SK-N-MC (cell line): ENCODE measurements at places on chromosomes 3 and 15.

DNA sequence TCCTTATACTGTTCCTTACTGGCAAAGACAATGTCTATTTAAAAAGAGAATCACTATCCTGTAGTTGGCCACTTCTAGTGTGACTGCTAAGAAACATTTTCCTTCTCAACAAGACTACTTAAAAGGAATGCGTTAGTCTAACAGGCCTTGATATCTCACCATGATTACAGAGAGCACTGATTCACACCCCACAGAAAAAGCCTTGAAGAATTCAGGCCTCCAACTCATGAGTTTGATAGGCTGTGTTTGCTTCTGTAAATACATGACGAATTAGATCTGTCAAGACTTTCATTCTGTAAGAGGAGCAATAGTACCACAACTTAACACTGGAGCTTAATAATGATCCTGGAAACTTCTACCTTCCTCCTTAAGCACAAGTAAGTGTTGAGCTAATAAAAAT lies 432.8 kb upstream of the NR2F2 start:
- DNase-seq: no peak

DNA sequence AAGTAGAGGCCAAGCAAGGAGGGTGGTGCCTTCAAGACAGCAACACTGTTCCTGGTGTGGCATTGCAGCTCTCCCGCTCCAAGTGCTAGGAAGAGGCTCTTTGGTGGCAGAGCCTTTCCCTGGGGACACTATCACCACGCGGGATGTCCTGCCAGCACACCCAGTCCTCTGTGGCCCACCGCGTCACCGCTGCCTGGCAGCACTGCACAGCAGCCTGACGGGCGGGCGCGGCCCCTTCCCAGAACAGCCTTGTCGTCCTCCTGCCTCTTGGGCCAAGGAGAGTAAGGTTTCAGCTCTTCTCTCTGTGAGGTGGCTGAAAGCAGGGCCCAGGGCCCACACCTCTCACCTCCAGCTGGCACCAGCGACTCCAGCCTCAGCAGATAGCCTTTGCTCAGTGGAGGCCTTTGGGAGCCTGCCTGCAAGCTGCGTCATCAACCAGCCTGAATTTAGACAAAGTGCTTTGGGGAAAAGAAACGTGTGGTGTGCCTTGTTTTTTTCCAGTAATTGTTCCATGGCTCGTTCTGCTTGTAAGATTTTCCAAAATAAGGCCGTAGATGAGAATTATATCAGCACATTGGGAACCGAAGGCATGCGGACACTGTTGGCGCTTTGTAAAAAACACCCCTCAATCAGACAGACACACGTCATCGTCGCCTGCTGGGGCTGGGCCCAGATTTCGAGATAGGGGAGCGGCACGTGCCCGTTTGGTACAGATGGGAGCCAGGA lies 65.0 kb downstream of the AAGAB start:
- DNase-seq: no peak

DNA sequence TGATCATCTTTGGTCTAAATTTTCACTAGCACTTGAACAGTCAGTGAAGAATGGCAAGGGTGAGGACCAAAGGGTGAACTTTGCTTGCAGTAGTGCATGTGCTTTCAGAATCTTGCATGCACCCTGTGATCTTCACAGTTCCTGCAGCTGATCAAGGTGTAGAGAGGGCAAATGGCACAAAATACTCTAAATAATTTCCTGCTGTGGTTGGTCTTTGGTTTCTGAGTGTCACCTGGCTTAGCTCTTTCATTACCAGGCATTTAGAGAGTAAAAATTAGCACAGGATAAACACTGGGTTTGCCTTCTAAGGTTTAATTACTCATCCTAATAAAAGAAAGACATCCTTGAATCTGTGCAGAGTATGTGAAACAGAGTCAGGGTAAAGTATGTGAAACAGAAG lies 11.4 kb downstream of the TIPARP start:
- no peak for DNase-seq

DNA sequence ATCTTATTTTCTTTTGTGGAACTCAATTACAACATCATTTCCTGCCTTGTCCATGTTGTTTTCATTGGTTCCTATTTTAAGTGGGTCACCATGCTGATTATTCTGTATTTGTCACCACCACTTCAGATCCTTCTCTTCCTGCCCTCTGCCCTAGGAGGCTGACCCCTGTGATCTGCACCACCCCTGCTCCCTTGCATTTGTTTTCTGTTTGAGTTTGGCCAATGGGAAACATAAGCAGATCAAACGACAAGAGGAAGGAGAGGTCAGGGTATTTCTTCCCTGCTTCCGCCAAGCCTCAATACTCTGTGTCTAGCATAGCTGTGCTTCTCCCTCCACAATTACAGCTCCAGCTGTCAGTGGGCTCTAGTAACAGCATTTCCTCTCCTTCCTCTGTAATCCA lies 71.6 kb downstream of the IMPG2 start:
- no peak for DNase-seq

GRCh38 chr3:122080207-122080587 lies 25.0 kb downstream of the CD86 start:
- DNase-seq: no peak

- DNase-seq: no peak
Observed at GRCh38 chr3:88440701-88441100, 290.9 kb downstream of the C3orf38 start.

DNA sequence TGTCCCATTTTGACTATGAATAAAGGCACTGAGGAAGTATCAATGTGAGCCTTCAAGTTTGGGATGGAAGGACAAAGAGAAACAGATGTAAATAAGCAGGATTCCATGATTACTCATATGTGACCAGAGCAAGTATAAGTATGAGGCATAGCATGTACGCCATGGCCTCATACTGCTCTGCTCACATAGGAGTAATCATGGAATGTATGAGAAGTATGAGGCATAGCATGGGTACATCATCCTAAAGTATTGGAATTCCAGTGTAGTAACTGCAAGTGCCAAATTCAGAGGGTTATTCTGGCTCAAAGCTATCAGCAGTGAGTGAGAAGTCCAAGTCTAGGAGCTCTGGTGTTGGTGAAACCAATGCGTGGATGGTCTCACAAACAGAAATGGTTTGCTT lies 81.2 kb upstream of the WDR72 start:
- no peak for DNase-seq

- no peak for DNase-seq
Observed at GRCh38 chr15:66631616-66632263, 65.9 kb upstream of the LCTL start.

DNA sequence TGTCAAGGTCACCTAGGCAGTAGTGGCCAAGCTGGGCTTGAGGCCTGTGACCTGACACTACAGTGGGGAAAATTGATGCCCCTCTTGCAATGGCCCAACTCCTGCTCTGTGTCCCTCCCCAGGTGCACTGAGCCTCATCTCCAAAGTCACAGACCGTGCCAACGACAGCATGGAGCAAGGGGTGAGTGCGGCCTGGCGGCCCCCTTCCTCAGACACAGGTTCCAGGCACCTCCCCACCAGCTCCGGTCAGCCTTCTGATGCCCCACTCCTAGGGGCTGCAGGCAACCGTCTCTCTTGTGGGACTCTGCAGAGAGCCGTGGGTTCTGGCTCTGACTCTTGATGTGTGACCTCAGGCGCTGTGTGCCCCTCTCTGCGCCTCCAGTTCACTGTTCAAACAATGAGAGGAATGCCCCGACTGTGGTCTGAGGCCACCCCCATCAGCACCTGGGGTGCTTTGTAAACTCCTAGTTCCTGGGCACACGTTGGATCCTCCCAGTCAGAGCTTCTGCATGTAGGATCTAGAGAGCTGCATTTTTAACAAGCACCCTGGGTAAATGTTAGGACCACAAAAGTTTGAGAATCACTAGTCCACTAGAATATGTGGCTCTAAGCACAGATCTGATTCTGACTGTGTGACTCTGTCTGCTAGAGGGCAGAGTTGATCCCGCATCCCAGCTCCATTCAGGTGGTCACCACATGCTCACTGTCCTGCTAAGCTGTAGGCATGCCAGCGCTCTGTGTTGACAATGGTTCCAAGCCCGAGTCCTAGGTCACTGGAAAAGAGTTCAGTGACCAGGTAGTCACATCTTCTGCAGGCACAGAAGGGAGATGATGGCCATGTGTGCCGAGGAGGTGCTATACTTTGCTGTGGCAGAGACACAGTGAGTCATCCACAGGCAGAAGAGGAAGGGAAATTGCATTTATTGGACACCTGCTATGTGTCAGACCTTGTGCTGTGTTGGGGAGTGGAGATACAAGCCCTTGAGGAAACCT lies 46.2 kb upstream of the NR2C2 start:
- no peak for DNase-seq

GRCh38 chr3:14799146-14799545 lies 19.6 kb upstream of the FGD5 start:
- DNase-seq: no peak

DNA sequence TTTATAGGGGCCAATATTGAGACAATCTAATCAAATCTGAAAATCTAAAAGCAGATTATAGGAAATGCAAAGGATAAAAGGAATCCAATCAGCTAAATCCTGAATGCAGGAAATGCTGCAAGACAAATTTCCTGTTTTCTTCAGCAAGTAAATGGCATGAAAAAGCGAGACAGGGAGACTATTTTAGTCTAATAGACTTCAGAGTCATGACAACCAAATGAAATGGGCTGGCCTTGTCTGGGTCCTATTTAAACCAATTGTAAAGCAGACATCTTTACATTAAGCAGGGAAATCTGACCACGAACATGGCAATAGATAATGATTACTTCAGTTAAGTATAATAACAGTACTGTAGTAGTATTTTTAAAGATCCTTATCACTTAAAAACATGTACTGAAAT lies 2.1 kb downstream of the DBR1 start:
- no peak for DNase-seq

DNA sequence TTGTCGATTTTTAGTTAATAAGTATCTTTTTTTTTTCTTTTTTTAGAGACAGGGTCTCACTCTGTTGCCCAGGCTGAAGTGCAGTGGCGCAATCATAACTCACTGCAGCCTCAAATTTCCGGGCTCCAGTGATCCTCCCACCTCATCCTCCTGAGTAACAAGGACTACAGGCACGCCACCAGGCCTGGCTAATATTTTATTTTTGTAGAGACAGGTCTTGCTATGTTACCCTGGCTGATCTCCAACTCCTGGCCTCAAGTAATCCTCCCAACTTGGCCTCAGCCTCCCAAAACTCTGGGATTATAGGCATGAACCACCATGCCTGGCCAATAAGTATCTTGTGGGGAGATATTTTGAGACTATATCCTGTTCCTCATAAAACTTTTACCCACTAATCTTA lies 29.4 kb upstream of the ARID3B start:
- DNase-seq: no peak

DNA sequence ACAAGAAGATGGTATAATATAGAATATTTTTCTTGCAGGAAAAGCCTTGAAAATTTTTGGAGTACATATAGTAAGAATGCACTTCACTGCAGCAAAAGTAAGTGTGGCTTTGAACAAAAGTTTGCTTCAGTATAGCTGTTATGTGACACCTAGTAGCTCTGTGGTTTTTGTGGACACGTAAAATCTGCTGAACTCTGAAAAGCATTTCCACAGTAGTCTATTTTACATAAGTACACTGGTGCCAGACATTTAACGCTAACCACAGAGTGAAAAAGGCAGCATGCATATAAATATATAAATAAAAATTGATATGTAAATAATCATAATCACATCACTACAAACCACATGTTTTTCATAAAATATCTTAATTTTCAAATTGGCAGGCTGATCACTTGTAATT lies 39.8 kb downstream of the CGGBP1 start:
- peak; percentile 85 for DNase-seq

- DNase-seq: no peak
Observed at GRCh38 chr15:67852418-67852817, 12.6 kb upstream of the RNU6-1 start.

- no peak for DNase-seq
Observed at GRCh38 chr3:112349557-112349956, 16.6 kb downstream of the CD200 start.

DNA sequence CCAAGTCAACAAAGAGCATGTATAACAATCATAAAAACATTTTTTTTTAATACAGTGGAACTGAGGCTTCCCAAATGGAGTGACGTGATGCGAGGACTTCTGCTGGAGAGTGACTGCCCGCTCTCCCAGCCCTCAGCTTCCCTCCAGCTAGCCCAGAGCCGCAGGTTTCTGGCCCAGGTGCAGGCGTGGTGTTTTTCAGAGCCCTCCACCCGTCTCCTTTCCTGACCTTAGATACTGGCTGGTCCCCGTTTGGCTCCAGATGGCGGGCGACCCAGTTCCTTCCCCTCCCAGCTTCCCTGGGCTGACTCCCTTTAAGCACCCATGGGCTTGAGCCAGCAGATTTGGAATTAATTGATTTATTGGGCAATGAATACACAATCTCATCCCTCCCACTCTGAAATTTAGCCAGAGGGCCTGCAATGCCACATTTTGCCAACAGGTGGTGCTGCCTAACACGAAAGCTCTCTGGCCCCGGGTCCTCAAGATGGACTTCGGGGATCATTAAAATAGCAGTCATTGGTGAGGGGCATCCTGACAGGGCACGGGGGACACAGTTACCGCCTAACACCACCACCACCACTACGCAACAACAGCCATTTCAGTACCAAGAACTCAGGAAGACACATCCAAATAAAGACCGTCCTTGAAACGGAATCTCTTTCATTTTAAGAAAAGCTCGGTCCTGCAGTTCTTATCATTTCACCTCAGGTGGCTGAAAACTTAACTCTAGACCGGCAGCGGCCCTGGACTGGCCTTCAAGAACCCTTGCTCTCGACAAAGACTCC lies 47.5 kb upstream of the MUC4 start:
- peak; percentile 47 for DNase-seq
